ENCODE measurements at places on chromosomes 3 and 15.
A peak's percentile ranks its signal among the peaks of the same experiment; 100 is the strongest.

- no peak for DNase-seq
Observed at GRCh38 chr3:191070762-191071403, 128.2 kb upstream of the OSTN start.

DNA sequence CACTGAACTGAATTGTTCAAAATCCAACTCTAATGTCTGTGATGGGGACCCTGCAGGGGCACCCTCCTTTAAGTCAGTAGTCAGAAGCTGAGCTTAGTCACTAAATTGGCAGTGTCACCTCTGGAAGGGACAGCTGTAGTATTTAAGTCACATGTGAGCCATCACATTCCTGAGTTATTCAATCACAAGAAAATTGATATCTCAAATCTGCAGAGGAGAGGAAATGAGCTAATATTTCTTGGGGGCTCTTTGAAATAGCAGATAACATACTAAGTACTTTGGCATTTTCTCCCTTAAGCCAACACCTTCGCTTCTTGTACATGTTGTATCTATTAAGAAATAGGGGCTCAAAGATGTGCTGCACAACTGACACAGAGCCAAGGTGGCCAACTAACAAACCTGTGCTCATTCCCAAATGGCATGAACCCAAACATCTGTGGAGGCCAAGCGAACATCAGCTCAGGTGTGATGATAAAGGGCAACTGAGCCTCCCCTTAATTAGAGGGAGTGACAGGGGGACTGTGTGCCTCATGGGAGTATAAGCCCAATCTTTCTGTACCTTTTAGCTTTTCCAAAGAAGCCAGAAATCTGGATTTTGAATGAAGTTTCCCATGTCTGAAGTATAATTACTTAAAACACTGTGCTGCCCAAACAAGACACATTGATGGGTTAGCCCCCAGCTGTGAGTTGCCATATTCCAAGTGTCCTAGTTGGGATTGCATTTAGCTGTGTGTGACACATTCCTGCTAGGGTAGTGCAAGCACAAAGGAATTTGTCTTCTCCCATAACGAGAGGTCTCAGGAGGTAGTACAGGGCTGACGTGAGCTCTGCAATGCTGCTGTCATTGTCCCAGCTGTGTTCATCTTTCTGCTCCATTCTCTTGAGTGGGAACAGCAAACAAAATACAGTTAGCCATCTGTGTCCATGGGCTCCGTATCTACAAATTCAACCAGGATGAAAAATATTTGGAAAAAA lies 63.3 kb downstream of the ABHD5 start:
- no peak for DNase-seq

- no peak for DNase-seq
Observed at GRCh38 chr3:78978037-78978436, 789.8 kb downstream of the ROBO1 start.

DNA sequence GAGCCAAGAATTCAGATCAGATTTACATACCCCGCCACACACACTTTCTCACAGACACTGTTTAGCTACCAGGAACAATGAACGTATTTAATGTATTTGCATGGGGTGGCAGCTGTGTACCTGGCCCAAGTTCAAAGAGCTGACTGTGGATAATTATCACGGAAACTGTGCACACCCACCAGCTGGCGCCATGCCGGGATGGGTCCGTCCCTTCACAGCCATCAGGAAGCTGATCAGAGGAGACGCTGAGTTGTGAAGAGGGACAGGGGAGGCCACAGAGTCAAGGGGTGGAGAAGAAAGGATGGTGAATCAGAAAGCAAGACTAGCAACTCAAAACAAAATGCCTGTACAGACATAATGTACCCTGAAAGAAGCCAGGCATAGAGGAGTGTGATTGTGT lies 13.1 kb upstream of the PLA2G4D start:
- peak; percentile 30 for DNase-seq

DNA sequence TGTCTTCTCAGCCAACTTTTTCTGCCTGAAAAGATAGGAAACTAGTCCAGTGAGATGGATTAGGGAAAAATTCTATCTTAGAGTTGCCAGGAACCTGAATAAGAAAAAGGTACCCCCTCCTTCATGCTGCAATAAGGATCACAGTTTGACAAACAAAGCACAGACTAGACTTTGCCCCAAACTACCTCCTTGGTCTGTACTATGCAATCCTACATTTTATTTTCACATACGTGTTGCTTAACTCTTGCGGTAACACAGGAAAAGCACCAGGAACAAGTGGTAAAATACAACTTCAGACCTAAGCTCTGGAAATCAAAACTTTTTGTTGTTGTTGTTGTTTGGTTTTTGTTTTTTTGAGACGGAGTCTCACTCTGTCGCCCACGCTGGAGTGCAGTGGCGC lies 11.3 kb upstream of the IL12A start:
- DNase-seq = no peak

GRCh38 chr15:101008158-101009139 lies 89.3 kb downstream of the LRRK1 start:
- peak; percentile 78 for DNase-seq

DNA sequence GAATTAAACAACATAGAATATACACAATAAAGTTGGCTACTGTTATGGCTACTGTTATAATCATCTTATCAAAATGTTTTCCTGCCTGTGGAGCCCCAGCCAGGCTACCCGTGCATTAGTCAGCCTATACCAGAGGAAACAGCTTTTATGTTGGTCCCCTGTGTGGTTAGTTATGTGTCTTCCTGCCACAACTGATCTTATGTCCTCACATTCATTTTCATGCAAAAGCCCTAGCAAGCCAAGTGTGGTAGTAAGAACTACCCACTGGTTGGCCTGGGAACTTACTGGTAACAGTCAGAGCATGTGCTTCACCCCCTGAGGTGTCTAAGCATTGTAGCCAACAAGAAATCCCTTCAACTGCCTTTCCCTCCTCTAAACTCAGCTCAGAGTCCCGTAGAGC lies 21.8 kb downstream of the MGLL start:
- no peak for DNase-seq

DNA sequence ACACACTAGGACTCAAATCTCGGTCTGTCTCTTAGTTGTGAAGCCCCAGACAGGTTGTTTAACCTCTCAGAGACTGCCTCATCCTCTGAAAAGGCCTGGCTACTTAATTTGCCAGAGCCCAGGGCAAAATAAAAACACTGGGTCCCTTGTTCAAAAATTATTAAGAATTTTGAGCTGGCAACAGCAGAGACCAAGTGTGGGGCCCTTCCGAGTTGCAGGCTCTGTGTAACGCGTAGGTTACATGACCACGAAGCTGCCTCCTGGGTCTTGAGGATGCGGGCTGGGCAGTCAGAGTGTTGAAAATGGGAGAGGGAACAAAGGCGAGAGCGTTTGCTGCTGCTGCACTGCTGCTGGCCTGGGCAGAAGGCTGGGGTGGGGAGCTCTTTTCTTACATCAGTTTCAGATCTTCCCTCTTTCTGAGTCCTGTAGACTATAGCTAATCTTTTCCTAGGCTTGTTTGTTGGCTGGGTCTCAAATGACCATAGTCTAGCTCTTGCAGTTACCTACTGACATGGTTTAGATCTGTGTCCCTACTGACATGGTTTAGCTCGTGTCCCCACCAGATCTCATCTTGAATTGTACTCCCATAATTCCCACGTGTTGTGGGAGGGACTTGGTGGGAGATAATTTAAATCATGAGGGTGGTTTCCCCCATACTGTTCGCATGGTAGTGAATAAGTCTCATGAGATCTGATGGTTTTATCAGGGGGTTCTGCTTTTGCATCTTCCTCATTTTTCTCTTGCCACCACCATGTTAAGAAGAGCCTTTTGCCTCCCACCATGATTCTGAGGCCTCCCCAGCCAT lies 49.9 kb downstream of the CLEC3B start:
- no peak for DNase-seq

GRCh38 chr3:38348903-38349302 lies 2.3 kb downstream of the XYLB start:
- DNase-seq = no peak

- no peak for DNase-seq
Observed at GRCh38 chr3:49661281-49661680, 12.9 kb upstream of the APEH start.

GRCh38 chr15:80107774-80108173 lies 45.0 kb upstream of the FAH start:
- DNase-seq = no peak
